ENCODE measurements at places on chromosomes 6 and 20. TPM values are rescaled to one million over a fixed set of nuclear protein-coding genes. Genes with fewer than 3 reads are reported as not detected.

DNA sequence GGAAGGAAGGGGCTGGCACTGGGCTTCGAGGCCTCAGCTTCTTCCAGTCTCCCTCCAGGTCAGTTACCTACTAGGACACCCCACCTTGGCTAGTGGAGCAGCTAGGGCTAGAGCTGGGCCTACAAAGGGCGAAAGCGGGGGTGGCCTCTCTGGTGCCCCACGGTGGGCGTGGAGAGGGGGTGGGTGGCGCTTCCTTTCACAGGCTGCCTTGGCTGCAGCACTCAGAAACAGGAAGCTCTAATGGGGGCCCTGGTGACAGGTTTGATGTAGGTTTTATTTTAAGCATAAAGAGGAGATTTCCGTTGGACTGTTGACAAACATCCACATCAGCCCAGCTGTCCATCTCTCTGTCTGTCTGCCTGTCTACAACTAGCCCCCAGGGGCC lies 13.4 kb downstream of the FAM110A start:
- DNase-seq: no peak

- DNase-seq: no peak
Measured at GRCh38 chr6:67459556-67459955, 1175.5 kb upstream of the ADGRB3 start.

Gene SERPINB1
- 93.2 TPM for total RNA-seq

- DNase-seq: no peak
Measured at GRCh38 chr6:157519255-157520116, 138.5 kb downstream of the ZDHHC14 start.

Gene ZSCAN12
- total RNA-seq: 2.1 TPM

DNA sequence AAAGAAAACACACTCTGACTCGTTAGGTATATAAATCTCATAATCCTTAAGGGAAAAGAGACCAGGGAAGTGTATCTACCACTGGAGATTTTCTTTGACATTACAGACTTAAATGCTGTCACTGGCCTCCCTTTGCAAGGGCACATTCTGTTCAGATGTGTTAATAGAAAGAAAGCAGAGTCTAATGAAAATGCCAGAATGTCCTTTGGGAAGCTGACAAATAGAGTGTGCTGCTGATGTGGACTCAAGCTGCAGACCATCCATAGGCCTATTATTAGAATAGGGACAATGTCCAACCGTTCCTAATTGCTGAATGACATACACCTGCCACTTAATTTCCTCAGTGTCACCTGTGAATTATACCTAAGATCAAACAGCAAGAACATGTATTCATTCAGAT lies 41.2 kb downstream of the SLC35D3 start:
- no peak for DNase-seq

DNA sequence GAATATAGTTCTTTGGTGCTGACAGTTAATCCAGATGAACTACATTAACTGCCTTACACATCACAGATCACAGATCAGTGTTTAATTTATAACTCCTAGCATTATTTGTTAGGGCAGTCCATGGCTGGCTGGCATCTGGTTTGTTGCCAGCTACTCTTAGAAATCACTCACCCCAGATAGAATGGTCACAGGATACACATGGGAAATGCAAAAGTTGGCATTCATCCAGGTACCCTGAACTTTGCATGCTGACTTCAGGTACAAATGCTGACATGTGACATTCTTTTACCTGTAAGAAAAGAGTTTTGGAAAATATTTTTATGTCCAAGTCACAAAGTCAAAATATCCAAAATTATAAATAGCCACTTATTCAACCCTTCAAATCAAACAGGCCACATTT lies 20.2 kb downstream of the FBXL4 start:
- peak; percentile 22 for DNase-seq

All from HT-29 (cell line).